ENCODE measurements at places on chromosomes 1 and 21.

GRCh38 chr1:112319371-112320040 lies 76.5 kb upstream of the CTTNBP2NL start:
- DNase-seq: no peak

- no peak for DNase-seq
These were observed 68.0 kb downstream of the RUNX3 start for GRCh38 chr1:24861821-24862727.

DNA sequence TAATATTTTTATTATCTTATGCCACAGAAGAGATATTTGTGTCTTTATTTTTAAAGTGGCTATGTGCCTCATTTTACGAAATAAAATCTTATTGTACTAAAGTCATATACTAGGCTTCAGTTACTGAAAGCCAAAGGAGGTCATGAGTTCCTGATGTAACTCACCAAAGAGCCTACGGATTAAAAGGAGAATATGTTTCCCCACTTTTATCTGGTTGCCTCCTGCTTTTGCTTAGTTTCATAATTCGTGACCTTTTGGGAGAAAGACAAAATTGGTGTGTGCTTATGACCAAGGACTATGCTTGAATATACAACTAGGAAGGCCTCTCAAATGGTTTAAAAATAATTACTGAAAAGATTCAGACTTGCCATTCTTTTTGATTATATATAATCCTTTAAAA lies 18.2 kb upstream of the AHCTF1 start:
- DNase-seq: no peak

DNA sequence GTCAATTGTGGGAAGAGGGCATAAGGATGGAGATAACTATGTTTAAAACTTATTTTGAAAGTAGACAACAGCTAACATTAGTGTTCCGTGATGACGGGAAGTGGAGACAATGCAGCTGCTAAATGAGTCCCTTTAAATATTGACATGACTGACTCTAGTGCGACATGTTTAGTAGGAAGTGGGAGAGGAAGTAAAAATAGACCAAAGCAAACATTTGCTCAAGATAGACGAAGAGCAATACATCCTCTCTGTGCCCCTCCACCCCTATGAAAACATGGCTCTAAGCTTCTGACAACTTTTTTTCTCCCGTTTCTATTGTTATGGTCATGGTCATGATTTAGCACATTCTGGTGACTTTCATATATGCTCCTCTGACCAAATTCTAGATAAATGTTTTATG lies 60.0 kb upstream of the HMCN1 start:
- DNase-seq: no peak

GRCh38 chr1:203103216-203103615 lies 17.4 kb upstream of the MYOG start:
- DNase-seq: no peak

- DNase-seq: no peak
These were observed 58.0 kb downstream of the DISC1 start for GRCh38 chr1:231684356-231685244.

DNA sequence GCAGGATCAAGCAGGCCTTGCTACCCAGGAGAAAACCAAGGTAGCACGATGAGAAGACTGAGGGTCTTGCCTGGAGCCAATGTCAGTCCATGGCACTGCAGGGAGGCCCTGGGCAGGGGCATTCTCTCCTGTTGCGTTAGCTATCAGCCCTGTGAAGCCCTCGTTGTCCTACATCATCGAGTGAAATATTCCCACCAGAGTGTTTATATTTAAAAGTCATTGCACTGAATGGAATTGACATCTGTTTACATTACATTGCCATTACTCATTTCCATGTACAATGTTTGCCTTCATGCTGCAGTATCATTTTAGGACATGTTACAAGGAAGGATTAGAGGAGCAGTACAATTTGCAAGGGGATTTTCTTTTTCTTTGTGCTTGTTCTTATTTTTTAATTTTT lies 243.9 kb downstream of the KAZN start:
- DNase-seq: no peak

- DNase-seq: no peak
These were observed 64.8 kb downstream of the EPHB2 start for GRCh38 chr1:22775478-22775877.

- DNase-seq: no peak
These were observed 21.9 kb upstream of the PLEKHG5 start for GRCh38 chr1:6513320-6513801.

DNA sequence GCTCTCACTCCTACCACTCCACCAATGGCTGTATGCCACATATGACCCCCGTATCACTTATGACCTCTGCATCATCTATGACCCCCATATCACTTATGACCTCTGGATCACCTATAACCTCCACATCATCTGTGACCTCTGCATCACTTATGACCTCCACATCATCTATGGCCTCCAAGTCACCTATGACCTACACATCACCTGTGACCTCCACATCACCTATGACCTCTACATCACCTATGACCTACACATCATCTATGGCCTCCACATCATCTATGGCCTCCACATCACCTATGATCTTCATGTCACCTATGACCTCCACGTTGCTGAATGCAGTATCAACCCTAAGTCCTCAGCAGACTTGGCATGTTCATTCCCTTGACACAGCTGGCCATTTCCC lies 271.2 kb downstream of the MATN1 start:
- no peak for DNase-seq

- no peak for DNase-seq
These were observed 758 bp upstream of the SPRR5 start for GRCh38 chr1:152946248-152946647.

- no peak for DNase-seq
These were observed 77.5 kb upstream of the L1TD1 start for GRCh38 chr1:62117018-62117750.

DNA sequence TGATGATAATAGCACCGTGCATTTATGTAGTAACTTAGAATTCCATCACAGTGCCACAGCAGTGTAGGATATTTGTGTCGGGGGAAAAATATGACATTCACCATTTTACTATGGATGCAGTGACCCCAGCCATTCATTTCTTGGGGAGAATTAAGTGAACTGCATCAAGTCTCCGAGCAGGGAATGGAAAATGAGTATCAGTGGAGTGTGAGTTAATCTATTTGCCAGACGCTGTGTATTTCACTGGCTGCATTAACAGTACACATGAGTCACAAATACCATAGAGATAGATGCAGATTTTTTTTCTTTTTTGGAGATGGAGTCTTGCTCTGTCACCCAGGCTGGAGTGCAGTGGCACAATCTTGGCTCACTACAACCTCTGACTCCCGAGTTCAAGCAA lies 33.8 kb upstream of the SLC45A1 start:
- DNase-seq: no peak

- no peak for DNase-seq
These were observed 24.9 kb upstream of the TADA1 start for GRCh38 chr1:166900987-166901386.

DNA sequence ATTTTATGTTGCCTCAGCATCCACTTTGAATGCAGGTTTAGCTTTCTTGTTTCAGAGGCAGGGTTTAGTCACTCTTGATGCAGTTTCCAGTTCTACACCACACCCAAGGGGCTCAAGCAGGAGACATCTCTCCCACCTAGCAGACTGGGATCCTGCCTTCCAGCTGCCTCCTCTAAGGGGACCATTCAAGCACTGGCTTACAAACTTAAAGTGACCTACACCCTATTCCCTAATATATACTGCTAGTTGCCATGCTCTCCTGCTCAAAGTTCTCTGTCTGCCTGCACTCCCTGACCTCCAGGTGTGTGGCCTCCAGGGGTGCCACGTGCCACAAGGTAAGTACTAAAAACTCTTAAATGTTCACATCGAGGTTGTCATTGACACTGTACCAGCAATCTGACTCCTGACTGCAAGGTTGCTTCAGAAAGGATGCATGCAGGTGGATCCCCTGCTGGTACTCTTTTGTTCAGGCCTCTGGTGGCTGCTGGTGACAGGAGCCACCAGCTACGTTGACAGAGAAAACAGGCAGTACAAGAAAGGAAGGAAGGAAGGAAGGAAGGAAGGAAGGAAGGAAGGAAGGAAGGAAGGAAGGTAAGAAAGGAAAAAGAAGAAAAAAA lies 185.9 kb downstream of the COQ8A start:
- no peak for DNase-seq

- DNase-seq: no peak
These were observed 152.8 kb downstream of the ZSCAN20 start for GRCh38 chr1:33624991-33625870.

DNA sequence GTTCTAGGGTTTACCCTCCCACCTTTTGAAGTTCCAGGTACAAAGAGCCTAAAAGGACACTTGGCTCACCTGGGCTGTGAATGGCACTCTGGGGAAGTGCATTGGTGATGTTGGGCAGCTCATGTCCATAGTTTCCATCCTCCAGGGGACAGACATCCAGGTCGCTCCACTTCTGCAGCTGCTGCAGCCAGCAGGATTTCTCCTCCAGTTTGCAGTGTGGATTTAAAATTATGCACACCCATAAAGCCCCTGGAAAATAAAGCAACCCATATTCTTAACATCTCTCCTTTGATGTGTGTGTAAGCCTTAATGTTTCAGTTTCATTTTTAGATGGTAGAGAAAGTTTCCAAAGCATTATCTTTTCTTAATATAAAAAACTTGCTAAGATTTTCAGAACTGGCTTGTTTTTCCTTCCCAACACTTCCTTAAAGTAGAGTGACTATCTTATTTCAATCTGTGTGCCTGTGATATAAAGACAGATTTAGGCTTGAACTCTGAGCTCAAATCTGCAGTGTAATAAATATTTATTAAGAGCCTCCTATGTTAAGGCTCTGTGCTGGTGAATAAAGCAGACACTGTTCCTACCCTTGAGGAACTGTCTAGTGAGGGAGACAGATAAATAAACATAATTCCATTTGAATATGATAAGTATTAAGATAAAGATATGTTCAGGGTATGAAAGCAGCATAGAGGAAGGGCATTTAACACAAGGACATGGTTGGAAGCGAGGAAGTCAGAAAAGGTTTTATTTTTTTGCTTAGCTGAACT lies 39.1 kb downstream of the UROD start:
- DNase-seq: no peak

GRCh38 chr1:231527586-231528171 lies 790 bp upstream of the TSNAX start:
- DNase-seq: no peak

DNA sequence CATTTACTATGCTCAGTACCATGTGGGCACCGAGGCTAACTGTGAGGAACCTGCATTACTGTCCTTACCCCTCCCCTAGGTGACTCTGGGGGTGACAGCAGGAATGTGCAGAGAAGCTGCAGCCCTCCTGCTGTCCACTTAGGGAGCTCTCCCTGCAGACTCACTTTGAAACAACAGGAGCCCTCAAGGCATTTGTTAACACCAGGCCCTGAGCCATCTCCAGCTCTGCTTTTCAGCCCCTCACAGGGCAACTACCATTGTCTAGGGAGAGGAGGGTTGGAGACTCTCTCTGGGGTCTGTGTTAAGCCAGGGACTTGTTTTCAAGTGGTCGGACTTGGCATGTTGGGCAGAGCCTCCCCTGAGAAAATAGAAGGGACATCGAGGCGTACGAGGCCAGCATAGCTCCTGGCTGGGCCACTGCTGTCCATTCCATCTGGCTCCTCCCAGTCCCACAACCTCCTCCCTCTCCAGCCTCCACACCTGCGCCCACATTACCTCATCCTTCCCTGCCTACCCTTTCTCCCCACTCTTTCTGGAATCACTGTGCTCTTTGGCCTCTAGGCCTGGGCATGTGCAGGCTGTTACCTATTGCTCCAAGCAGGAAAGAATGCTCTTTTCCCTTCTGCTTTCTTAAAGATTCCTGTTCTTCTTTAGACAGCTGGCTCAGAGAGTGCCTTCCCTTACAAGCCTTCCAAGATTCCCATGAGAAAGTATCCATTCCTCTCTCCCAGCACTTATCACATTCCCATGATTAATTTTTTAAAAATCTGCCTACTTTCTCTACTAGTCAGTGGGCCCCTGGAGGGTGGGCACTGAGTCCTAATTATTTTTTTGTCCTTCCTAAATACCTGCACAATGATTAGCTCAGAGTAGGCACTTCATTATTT lies 102.7 kb upstream of the GCLM start:
- no peak for DNase-seq

DNA sequence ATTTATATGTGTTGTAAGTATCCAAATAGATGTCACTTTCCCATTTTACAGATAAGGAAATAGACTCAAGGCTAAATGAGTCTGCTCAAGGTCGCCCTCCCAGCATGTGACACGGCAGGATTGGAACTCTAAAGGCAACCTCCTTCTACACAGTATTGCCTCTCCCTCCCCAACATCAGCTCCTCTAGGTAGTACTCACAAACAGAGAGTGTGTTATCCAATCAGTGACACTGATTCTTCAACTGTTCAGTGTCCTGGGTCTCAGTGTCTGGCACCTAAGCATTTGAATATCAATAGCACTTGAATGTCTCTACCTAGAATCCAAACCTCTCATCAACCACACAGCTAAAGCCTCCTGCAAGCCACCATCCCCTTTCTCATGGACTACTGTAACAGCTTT lies 87.1 kb downstream of the DAB1 start:
- no peak for DNase-seq

DNA sequence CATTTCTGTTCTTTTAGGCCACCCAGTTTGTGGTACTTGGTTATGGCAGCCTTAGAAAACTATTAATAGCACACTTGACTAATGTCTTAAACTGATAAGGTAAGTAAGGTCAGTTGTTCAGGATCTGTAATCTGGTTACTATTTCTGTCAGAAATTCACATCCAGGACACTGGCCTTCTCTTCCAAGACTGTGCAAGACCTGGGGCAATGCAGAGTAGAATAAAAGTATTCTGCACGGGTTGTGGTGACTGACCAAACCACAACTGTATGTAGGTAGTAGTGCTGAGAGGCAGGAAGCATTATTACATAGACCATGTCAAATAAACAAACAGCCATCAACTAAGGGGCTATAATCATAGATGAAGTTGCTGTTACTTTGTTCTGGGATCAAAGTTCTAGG lies 46.7 kb downstream of the WARS2 start:
- DNase-seq: no peak

- DNase-seq: no peak
These were observed 125.0 kb downstream of the PRDM2 start for GRCh38 chr1:13825033-13825432.

DNA sequence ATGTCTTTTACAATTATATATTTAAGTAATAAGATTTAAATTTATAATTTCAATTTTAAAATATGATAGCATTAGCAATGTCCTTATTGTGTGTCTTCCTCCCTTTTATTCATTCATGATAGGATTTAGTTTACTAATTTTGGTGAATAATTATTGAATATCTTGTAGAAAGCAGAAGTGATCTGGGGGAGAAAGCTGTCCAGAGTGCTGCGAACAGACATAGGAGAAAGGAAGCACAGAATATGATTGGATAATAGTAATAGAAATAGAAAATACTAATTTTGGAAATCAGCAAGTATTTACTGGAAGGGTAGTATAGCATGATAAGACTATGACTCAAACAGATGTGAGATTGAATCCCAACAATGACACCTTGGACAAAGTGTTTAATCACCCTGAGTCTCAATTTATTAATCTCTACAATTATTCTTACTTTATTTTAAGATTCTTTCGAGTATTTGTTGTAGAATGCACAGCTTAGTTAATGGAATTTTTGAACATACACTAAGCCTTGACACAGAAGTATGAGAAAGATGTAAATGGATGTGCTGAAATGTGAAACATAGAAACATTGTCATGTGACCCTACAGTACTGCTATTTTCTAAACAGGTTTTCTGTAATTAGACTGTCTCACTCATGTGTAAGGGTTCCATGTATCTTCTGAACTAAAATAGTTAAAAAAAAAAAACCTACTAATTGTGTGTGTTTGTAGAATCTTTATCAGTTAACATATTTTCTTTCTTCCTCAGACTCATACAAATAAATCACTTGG lies 7.9 kb downstream of the SH3GLB1 start:
- DNase-seq: no peak

Data from stimulated activated CD8-positive, alpha-beta memory T cell treated with anti-CD3 and anti-CD28 coated beads, Interleukin-4, amount 100 ng/mL, for 1 hour (primary cell).